ENCODE measurements at places on chromosomes 7 and 10.
A peak's percentile ranks its signal among the peaks of the same experiment; 100 is the strongest.

- no peaks in the 10 kb centered on the region for H3K27me3 ChIP-seq
- H3K4me1 ChIP-seq = peaks cover 5% of the 10 kb centered on the region
- H3K27ac ChIP-seq = no peak overlapping the region
- DNase-seq = no peak
- H3K36me3 ChIP-seq = no peaks in the 10 kb centered on the region
- no peak overlapping the region for H3K4me3 ChIP-seq
Observed at GRCh38 chr10:20991526-20991925, 94.4 kb upstream of the NEBL start.

- H3K4me3 ChIP-seq = no peak overlapping the region
- peaks cover 32% of the 10 kb centered on the region for H3K27me3 ChIP-seq
- peaks cover 11% of the 10 kb centered on the region for H3K4me1 ChIP-seq
- H3K36me3 ChIP-seq = no peaks in the 10 kb centered on the region
- DNase-seq = peak; percentile 11
- no peak overlapping the region for H3K27ac ChIP-seq
Observed at GRCh38 chr10:131250454-131251145, 60.9 kb downstream of the TCERG1L start.

GRCh38 chr10:69407621-69408301, 9.0 kb downstream of the TACR2 start:
- H3K4me3 ChIP-seq = no peak overlapping the region
- no peaks in the 10 kb centered on the region for H3K27me3 ChIP-seq
- H3K4me1 ChIP-seq = peaks cover 25% of the 10 kb centered on the region
- peaks cover 6% of the 10 kb centered on the region for H3K36me3 ChIP-seq

GRCh38 chr7:128135159-128135514, 103.9 kb upstream of the LRRC4 start:
- H3K27ac ChIP-seq = no peak overlapping the region
- H3K4me1 ChIP-seq = peaks cover 19% of the 10 kb centered on the region
- H3K4me3 ChIP-seq = peak overlapping the region; percentile 28

- H3K4me3 ChIP-seq = no peak overlapping the region
- H3K27me3 ChIP-seq = no peaks in the 10 kb centered on the region
- peaks cover 6% of the 10 kb centered on the region for H3K4me1 ChIP-seq
- H3K36me3 ChIP-seq = no peaks in the 10 kb centered on the region
Observed at GRCh38 chr10:88980247-88980646, 10.4 kb upstream of the FAS start.

- H3K36me3 ChIP-seq = no peaks in the 10 kb centered on the region
- no peak for DNase-seq
- no peaks in the 10 kb centered on the region for H3K27me3 ChIP-seq
Observed at GRCh38 chr10:9645928-9646600, 1371.6 kb upstream of the CELF2 start.

GRCh38 chr7:44439926-44440325, 50.5 kb downstream of the NUDCD3 start:
- H3K36me3 ChIP-seq = peaks cover 3% of the 10 kb centered on the region
- DNase-seq = no peak
- H3K27ac ChIP-seq = no peak overlapping the region
- H3K4me1 ChIP-seq = no peaks in the 10 kb centered on the region
- no peaks in the 10 kb centered on the region for H3K27me3 ChIP-seq
- H3K4me3 ChIP-seq = no peak overlapping the region

GRCh38 chr7:37592366-37592765, 91.2 kb upstream of the GPR141 start:
- H3K4me1 ChIP-seq = no peaks in the 10 kb centered on the region
- no peak overlapping the region for H3K27ac ChIP-seq
- no peak overlapping the region for H3K4me3 ChIP-seq
- H3K36me3 ChIP-seq = no peaks in the 10 kb centered on the region
- peaks cover 6% of the 10 kb centered on the region for H3K27me3 ChIP-seq
- DNase-seq = no peak

- no peak overlapping the region for H3K27ac ChIP-seq
- no peaks in the 10 kb centered on the region for H3K27me3 ChIP-seq
- peaks cover 5% of the 10 kb centered on the region for H3K4me1 ChIP-seq
- H3K4me3 ChIP-seq = no peak overlapping the region
Observed at GRCh38 chr10:112209684-112210131, 26.1 kb upstream of the GPAM start.

GRCh38 chr7:20958572-20958971, 171.9 kb upstream of the SP8 start:
- no peaks in the 10 kb centered on the region for H3K27me3 ChIP-seq
- H3K4me1 ChIP-seq = no peaks in the 10 kb centered on the region
- peak; percentile 7 for DNase-seq
- no peak overlapping the region for H3K27ac ChIP-seq

DNA sequence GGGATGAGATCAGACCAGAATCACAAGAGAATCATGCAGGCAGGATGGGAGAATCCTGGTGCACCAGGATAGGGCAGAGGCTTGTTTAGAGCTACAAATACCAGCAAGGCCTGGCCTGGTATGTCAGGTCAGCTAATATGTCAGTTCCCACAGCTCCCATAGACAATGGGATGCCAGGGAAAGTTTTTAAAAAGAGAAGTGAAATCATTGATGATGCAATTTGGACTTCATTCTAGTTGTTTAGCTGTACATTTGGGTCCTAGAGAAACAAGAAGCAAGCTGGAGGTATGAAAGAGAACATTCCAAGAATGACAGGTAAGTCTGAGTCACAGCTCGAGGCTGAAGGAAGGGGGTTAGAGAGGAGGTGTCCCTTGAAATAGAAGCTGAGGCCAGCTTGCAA, 45.2 kb downstream of the GPR141 start:
- no peak overlapping the region for H3K4me3 ChIP-seq
- no peaks in the 10 kb centered on the region for H3K36me3 ChIP-seq
- H3K27ac ChIP-seq = no peak overlapping the region
- peak; percentile 55 for DNase-seq
- peaks cover 3% of the 10 kb centered on the region for H3K4me1 ChIP-seq

DNA sequence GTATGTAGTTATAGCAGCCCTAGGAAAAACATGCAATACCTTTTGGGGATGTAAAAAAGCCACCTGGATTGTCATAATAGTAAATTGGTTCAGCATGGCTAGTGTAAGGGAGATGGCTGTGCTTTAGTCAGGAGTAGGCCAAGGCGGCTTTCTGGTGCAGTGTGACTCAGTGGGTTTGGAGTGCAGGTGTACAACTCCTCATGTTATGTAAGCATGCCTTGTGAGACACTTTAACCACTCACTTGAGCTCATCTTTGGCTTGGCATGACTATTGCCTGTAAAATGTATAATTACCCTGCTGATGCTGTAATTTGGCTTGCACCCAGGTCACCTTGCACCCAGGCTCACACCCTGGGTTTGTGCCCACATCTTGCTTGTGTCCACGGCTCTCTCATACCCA, 239.2 kb upstream of the GLI3 start:
- H3K4me1 ChIP-seq = peaks cover 6% of the 10 kb centered on the region
- H3K27ac ChIP-seq = no peak overlapping the region
- no peaks in the 10 kb centered on the region for H3K36me3 ChIP-seq
- H3K4me3 ChIP-seq = no peak overlapping the region
- no peak for DNase-seq

DNA sequence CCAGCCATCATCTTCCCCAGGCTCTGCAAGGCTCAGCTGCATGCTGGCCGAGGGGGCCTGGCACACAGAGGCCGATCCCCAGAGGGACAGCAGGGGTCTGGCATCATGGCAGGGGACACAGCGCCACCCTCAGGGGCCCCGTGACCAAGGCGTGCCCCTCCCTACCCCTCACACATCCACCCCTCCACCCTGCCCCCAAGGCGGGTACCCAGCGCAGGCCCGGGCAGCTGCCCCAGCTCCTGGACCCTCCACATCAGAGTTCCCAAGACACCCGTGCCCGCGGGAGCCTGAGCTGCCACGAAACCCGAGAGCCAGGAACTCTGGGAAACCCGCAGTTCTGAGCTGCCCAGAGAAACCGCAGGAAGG, 46.5 kb upstream of the TNRC18 start:
- H3K36me3 ChIP-seq = no peaks in the 10 kb centered on the region
- no peak for DNase-seq
- peaks cover 11% of the 10 kb centered on the region for H3K4me1 ChIP-seq
- H3K27ac ChIP-seq = no peak overlapping the region
- H3K4me3 ChIP-seq = no peak overlapping the region

DNA sequence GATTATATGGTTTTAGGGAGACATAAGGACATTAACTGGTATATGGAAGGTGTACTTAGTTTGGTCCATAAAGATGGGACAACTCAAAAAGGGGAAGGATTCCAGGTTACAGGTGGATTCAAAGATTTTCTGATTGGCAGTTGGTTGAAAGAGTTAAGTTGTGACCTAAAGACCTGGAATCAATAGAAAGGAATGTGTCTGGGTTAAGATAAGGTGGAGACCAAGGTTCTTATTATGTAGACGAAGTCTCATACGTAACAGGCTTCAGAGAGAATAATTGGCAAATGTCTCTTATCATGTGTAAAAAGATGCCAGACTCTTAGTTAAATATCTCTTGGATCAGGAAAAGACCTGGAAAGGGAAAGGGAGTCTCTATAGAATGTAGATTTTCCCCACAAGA, 1.0 kb upstream of the TRDMT1 start:
- peaks cover 10% of the 10 kb centered on the region for H3K4me1 ChIP-seq
- H3K27ac ChIP-seq = peak overlapping the region; percentile 98
- H3K36me3 ChIP-seq = no peaks in the 10 kb centered on the region
- no peak overlapping the region for H3K4me3 ChIP-seq
- no peaks in the 10 kb centered on the region for H3K27me3 ChIP-seq
- DNase-seq = no peak

GRCh38 chr10:54011117-54011516, 789.9 kb downstream of the PCDH15 start:
- no peak for DNase-seq
- H3K27ac ChIP-seq = no peak overlapping the region
- H3K4me3 ChIP-seq = no peak overlapping the region
- no peaks in the 10 kb centered on the region for H3K27me3 ChIP-seq

DNA sequence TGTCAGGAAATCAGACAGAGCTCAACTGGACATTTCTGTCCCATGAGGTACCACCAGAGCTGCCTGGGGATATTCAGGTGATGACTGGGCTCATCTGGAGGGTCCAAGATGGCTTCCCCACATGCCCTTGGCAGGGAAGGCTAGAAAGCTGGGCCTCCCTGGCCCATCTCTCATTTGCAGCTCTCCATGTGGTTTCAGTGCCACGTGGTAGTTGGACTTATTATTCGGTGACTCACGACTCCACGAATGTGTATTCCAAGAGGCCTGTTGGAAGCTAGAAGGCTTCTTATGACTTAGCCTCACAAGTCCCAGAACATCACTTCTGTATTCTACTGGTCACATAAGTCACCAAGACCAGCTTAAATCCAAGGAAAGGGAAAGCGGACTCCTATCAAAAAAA, 22.8 kb downstream of the NSMCE4A start:
- DNase-seq = no peak
- H3K27ac ChIP-seq = no peak overlapping the region
- H3K4me1 ChIP-seq = no peaks in the 10 kb centered on the region
- no peak overlapping the region for H3K4me3 ChIP-seq

GRCh38 chr7:81902536-81902935, 132.7 kb upstream of the HGF start:
- no peak overlapping the region for H3K27ac ChIP-seq
- H3K4me1 ChIP-seq = no peaks in the 10 kb centered on the region
- no peaks in the 10 kb centered on the region for H3K36me3 ChIP-seq
- H3K4me3 ChIP-seq = no peak overlapping the region
- no peaks in the 10 kb centered on the region for H3K27me3 ChIP-seq
- DNase-seq = no peak

- peak overlapping the region; percentile 60 for H3K4me3 ChIP-seq
- DNase-seq = no peak
- H3K27me3 ChIP-seq = no peaks in the 10 kb centered on the region
- H3K36me3 ChIP-seq = peaks cover 13% of the 10 kb centered on the region
- peak overlapping the region; percentile 73 for H3K27ac ChIP-seq
- H3K4me1 ChIP-seq = peaks cover 24% of the 10 kb centered on the region
Observed at GRCh38 chr7:66921918-66922486, 977 bp downstream of the TMEM248 start.

- H3K27ac ChIP-seq = no peak overlapping the region
- H3K4me3 ChIP-seq = no peak overlapping the region
- H3K4me1 ChIP-seq = no peaks in the 10 kb centered on the region
- H3K36me3 ChIP-seq = no peaks in the 10 kb centered on the region
- DNase-seq = no peak
Observed at GRCh38 chr10:21985541-21985940, 18.0 kb downstream of the DNAJC1 start.

DNA sequence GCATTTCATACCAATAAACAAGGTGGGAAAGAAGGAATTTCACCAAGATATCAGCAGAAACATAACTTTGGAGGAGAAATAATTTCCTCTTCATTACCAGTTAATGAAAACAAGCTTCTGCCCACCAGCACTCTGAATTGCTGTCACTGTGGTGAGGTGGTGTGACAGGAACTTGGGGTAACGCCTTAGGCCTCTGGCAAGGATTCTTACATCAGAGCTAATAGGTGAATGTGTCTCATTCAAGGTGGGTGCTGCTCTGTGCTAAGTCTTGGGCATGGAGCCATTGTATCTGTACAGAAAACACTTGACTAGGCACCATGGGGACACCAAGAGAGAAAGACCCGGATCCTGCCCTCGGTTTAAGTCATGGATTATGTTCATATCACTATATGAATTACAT, 8.3 kb upstream of the LOXL4 start:
- no peak overlapping the region for H3K4me3 ChIP-seq
- no peaks in the 10 kb centered on the region for H3K4me1 ChIP-seq
- no peaks in the 10 kb centered on the region for H3K27me3 ChIP-seq
- H3K27ac ChIP-seq = no peak overlapping the region
- H3K36me3 ChIP-seq = no peaks in the 10 kb centered on the region

GRCh38 chr10:34151931-34152330, 663.2 kb downstream of the PARD3 start:
- H3K27me3 ChIP-seq = no peaks in the 10 kb centered on the region
- DNase-seq = peak; percentile 94
- peaks cover 2% of the 10 kb centered on the region for H3K4me1 ChIP-seq
- no peak overlapping the region for H3K4me3 ChIP-seq
- no peaks in the 10 kb centered on the region for H3K36me3 ChIP-seq

- H3K36me3 ChIP-seq = no peaks in the 10 kb centered on the region
- peak; percentile 66 for DNase-seq
- H3K4me1 ChIP-seq = peaks cover 4% of the 10 kb centered on the region
- no peak overlapping the region for H3K4me3 ChIP-seq
- no peaks in the 10 kb centered on the region for H3K27me3 ChIP-seq
Observed at GRCh38 chr7:17680026-17680425, 260.3 kb downstream of the SNX13 start.

- no peaks in the 10 kb centered on the region for H3K36me3 ChIP-seq
- H3K27me3 ChIP-seq = no peaks in the 10 kb centered on the region
- no peaks in the 10 kb centered on the region for H3K4me1 ChIP-seq
- no peak overlapping the region for H3K27ac ChIP-seq
Observed at GRCh38 chr10:75512203-75512933, 80.9 kb downstream of the LRMDA start.

GRCh38 chr10:61655335-61655851, 7.3 kb upstream of the CABCOCO1 start:
- no peaks in the 10 kb centered on the region for H3K36me3 ChIP-seq
- H3K4me1 ChIP-seq = no peaks in the 10 kb centered on the region
- no peak overlapping the region for H3K27ac ChIP-seq
- DNase-seq = peak; percentile 15
- H3K27me3 ChIP-seq = no peaks in the 10 kb centered on the region
- H3K4me3 ChIP-seq = no peak overlapping the region

GRCh38 chr10:110008518-110009339, 945 bp downstream of the ADD3 start:
- H3K27me3 ChIP-seq = peaks cover 2% of the 10 kb centered on the region
- peak; percentile 60 for DNase-seq
- H3K36me3 ChIP-seq = no peaks in the 10 kb centered on the region
- peak overlapping the region; percentile 91 for H3K27ac ChIP-seq
- H3K4me1 ChIP-seq = peaks cover 15% of the 10 kb centered on the region

GRCh38 chr10:43905512-43906236, 257.0 kb upstream of the ZNF32 start:
- DNase-seq = peak; percentile 93
- H3K4me3 ChIP-seq = no peak overlapping the region
- H3K27me3 ChIP-seq = no peaks in the 10 kb centered on the region
- peak overlapping the region; percentile 83 for H3K27ac ChIP-seq
- peaks cover 43% of the 10 kb centered on the region for H3K4me1 ChIP-seq
